ENCODE measurements at places on chromosomes 2 and 18.

GRCh38 chr2:142952793-142953494 is 75.5 kb downstream of the KYNU start:
- DNase-seq, result no peak

- no peak for DNase-seq
Observed at GRCh38 chr2:140362361-140362760, 1582.2 kb upstream of the NXPH2 start.

DNA sequence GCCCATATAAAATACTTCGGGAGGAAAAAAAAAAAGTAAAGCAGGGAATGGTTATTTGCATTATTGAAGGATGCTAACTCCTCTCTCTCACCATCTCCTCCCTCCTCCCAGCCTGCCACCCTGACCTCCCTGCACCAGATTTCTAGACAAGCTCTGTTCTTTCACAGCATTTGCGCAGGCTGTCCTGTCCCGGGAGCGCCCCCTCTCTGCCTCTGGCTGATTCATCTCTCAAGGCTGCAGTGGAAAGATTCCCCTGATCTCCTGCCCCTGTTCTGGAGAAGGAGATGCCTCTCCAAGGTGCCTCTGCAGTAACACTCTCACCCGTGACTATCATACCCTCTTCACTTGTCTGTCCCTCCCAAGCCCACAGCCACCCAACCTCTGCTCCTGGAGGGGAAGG is 38.5 kb downstream of the COL4A4 start:
- DNase-seq, result no peak

- DNase-seq, result no peak
Observed at GRCh38 chr2:163621445-163622004, 114.3 kb downstream of the FIGN start.

DNA sequence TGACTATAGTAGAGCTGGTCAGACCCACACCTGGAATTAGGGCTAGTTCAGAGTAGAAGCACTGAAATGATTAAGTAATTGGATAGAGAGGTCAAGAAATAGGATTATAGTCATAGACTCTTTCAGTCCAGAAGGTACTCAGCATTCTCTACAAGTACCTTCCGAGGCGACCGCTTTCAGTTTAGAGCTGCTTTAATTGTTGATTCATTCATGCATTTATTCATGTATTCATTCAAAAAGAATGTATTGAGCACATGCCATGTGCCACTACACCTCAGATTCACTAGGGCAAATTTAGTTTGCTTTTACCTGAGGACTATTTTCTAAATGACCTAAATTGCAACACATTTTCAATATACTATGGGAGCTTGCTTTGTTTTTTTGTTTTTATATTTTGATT is 48.7 kb downstream of the CRIM1 start:
- DNase-seq, result no peak

DNA sequence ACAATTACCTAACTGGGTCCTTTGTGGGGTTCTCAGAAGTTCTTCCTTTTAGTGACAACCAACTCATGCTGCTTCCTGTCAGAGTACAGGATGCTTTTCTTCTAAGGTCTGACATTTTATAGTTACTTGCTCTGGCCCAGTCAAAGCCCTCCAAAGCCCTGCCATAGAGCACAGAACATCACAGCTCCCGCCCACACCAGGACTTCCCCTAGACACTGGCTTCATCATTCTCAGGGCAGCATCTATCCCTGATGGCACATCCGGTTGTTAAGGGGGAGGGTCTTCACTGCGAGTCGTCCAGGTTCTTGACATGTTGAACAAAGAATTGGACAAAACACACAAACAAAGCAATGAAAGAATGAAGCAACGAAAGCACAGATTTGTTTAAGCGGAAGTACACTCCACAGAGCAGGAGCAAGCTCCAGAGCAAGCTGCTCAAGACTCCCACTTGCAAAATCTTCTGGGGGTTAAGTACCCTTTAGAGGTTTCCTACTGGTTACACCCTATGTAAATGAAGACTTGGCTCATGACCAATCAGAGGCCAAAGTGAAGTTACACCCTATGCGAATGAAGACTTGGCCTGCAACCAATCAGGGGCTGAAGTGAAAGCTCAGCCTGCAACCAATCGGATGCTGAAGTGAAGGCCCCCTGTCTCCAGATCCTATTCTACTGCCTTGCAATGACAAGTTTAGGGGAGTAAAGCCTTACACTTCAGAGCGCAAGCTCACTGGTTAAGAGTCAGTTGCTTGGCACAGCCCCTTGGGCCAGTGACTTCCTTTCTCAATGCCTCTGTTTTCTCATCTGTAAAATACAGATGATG is 79.0 kb downstream of the HDAC4 start:
- no peak for DNase-seq

DNA sequence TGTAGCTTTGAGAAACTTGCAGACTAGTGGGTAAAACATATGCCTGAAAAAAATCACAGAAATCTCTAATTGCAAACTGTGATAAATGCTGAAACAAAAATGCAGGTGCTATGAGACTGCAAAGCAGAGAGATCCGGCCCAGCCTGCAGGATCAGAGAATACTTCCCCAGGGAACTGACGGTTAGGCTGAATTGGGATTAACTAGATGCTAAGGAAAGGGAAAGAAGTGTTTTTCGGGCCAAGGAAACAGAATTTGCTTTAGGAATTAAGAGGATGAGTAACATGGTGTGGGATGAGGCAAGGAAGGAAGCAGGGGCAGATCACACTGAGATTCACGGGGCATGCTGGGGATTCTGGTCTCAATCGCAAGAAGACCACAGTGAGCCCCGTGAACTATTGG is 71.5 kb downstream of the OSBPL6 start:
- DNase-seq, result no peak

- DNase-seq, result no peak
Observed at GRCh38 chr2:56182420-56182819, 1.4 kb upstream of the CCDC85A start.

GRCh38 chr2:217941886-217942728 is 60.7 kb downstream of the TNS1 start:
- no peak for DNase-seq

GRCh38 chr2:7368211-7368610 is 451.0 kb downstream of the RNF144A start:
- no peak for DNase-seq

DNA sequence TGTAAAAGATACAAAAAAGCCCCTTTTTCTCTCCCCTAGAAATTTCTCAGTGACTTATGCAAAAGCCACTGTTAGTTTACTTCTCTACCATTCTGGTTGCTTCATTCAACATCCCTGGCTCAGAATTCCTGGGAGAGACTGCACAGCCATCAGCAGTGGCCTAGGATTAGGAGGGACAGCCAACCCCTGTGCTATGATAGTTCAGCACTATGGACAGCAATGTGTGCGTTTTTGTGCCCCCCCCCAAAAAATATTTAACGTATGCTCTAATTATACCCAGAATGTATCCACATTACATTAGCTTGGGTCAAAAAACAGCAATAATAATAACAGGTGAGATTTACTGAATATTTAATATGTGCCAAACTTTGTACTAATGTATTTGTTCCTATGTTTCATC is 29.0 kb downstream of the OSR1 start:
- no peak for DNase-seq

GRCh38 chr2:226725126-226725860 is 74.3 kb downstream of the IRS1 start:
- no peak for DNase-seq

- DNase-seq, result no peak
Observed at GRCh38 chr2:186036862-186037449, 298.4 kb downstream of the FSIP2 start.

DNA sequence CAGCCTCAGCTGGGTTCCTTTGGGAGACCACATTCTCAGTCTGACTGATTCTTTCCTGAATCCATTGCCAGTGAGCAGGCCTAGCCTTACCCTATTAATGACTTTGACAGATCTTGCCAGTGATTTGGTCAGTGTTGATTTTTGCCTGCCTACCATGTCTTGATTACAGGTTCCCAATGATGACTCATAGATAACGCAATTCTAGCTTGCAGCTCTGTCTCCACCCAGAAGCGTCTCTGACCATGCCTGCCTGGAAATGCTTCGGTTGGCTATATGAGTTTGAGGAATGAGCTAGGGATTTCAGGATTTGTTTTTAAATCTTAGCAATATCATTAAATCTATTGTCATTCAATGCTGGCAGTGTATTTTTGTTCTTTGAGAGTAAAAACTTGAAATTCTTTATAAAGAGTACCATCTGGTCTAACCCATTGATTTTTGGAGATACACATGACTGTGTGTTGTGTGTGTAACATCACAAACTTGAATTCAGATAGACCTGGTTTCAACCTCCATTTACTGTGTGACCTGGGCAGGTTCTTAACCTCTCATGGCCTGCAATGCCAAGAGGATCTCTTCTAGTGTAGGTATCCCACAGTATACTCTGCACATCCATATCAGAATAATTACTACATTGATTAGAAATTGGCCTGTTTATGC is 57.0 kb downstream of the CCDC150 start:
- DNase-seq, result peak; percentile 14

DNA sequence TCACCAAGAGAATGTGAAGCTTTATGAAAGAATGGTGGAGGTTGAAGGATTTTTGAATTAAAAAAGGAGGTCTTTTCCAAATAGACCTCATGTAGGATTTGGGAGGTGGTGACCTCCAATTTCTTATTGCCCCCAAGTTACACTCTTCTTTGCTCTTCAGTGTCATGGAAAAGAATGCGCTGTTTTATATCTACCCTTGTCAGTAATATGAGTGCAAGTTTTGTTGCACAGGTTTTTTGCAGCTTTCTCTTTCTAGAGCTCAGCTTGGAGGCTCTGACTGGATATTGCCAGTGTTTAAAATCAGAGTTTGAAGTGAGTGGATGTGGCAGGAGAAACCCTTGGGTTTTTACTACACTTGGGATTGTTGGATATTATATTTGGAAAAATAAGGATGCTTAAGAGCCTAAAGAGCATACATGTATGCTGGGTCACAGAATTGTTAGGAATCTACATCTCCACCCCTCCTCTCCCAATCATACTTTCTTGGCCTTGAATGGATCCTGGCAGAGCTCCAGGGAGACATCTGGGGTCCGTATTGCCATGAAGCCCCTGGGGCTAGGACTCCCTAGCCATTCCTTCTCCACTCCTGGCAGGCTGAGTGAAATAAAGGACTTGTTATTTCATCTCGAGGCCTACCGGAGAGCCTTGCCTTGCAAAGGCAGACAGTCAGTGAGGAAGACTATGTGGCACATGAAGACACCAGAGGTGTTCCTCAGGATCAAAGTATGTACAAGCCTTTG is 43.8 kb downstream of the APOB start:
- DNase-seq, result no peak

DNA sequence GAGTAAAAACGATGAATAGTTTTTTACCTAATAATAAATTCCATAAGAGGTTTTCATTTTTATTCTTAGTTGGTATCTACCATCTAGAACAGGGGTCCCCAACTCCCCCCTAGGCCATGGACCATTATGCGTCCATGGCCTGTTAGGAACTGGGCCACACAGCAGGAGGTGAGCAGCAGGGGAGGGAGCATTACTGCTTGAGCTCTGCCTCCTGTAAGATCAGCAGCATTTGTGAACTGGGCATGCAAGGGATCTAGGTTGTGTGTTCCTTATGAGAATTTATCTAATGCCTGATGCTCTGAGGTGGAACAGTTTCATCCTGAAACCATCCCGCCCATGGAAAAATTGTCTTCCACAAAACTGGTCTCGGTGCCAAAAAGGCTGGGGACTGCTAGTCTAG is 5.9 kb downstream of the TIA1 start:
- no peak for DNase-seq

- DNase-seq, result no peak
Observed at GRCh38 chr2:17184512-17184911, 333.7 kb downstream of the RAD51AP2 start.

Measured in mucosa of gallbladder (tissue), 1 donor.